CD14-positive monocyte (primary cell): ENCODE measurements at places on chromosomes 7 and 10. TPM values are rescaled to one million over a fixed set of nuclear protein-coding genes. Genes with fewer than 3 reads are reported as not detected.
A peak's percentile ranks its signal among the peaks of the same experiment; 100 is the strongest.

The TDRD1 gene
- not detected for polyA plus RNA-seq

The ELOVL3 gene
- polyA plus RNA-seq, result 2.2 TPM

The TUBB8 gene
- polyA plus RNA-seq, result not detected in 2 replicates

The LRRN3 gene
- 0.22 TPM for polyA plus RNA-seq

The HTR5A gene
- polyA plus RNA-seq, result not detected

The INSYN2A gene
- not detected for polyA plus RNA-seq

The NEURL1 gene
- polyA plus RNA-seq, result 17.2 and 23.8 TPM in 2 replicates

The TCAF2 gene
- 0.10 TPM for polyA plus RNA-seq

The GPR26 gene
- polyA plus RNA-seq, result not detected

- no peak for DNase-seq
These were observed 39.0 kb upstream of the SLC16A12 start for GRCh38 chr10:89574368-89574767.

- DNase-seq, result no peak
These were observed 161.2 kb upstream of the WDR11 start for GRCh38 chr10:120689777-120690529.

- DNase-seq, result no peak
These were observed 1142.3 kb upstream of the CELF2 start for GRCh38 chr10:9875353-9875752.

DNA sequence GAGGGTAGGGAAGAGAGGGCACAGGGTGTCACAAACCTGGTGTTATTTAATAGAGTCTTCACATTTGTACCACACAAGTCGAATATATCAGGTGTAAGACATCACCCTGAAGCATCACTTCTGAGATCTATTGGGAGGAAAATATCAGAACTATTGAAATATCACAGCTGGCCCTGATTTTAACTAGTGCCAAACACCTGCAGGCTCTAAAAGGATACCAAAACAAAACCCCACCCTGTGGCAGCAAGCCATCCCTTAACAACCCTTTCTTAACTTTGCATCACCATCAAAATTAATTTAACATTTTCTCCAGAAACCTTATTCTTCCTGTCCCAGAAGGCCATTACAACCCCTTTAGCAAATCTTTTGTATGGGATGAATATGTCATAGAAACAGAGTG, 365.4 kb downstream of the SUGCT start:
- no peak for DNase-seq

- DNase-seq, result no peak
These were observed 71.2 kb downstream of the ARHGAP21 start for GRCh38 chr10:24652381-24652957.

- DNase-seq, result no peak
These were observed 52.2 kb upstream of the SUN1 start for GRCh38 chr7:780081-780480.

DNA sequence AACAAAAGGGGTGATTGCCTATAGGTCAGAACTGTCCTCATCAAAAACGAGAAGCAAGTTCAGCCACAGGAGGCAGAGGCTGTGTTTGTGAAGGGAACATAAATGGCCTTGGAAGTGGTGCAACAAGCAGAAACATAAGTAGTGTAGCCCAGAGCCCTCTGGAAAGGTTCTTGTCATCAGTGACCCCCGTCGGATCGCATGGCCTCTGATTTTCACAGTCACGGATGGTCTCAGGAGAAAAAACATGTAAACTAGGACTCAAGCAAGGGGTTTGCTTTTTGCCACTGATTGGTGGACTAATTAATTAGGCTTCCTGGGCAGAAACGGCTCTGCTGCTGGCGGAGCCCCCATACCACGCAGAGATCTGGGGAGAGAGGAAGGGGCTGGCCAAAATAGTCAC, 496.5 kb upstream of the MKI67 start:
- no peak for DNase-seq

DNA sequence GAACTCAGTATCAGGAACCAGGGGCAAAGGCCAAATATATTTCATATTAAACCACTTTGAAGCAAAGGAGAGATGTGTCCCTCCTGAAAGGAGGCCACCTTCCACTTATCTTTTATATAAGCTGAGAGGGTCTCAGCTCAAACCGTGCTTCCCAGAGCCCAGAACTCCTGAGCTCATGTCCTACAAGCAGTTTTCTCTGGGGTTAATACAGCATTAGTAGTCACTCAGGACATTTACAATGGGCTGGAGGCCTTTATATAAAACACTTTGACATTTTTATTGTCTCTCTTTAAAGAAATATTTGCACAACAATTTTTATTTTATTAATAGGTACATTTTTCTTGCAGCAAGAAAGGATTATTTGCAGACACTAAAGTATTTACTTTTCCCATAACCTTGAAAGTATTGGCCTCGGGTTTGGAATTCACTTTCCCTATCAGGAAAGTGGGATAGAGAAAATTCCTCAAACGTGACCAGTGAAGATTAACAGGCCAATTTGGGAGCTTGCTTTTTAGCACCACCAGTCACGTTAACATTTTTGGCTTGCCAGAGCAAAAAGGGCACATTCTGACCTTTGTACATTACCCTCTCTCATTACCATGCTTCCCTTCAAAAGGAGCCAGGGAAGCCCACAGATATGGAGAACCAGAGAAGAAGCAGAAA, 464.9 kb upstream of the NRP1 start:
- no peak for DNase-seq

DNA sequence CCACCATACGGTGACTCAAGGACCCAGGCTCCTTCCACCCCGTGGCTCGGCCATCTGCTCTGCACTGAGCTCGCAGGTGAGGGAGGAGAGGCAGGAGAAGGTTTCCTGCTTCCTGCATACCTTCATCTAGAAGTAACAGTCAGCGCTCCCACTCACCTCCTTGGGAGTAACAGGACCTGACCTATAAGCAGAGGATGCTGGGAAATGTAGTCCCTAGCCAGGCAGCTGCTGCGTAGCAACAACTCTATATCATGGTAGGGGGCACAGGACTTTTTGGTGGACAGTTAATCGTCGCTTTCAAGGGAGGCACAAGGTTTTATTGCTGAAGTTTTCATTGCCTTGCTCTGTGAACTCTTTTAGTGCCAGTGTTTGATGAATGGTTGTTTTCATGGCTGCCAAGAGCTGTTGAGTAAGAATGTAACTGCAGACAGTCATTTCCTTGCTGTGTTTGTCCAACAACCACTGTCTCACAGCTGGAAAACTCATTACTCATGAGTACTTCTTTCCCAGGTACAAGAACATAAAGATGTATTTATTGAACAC, 10.2 kb upstream of the ZFYVE27 start:
- DNase-seq, result no peak

DNA sequence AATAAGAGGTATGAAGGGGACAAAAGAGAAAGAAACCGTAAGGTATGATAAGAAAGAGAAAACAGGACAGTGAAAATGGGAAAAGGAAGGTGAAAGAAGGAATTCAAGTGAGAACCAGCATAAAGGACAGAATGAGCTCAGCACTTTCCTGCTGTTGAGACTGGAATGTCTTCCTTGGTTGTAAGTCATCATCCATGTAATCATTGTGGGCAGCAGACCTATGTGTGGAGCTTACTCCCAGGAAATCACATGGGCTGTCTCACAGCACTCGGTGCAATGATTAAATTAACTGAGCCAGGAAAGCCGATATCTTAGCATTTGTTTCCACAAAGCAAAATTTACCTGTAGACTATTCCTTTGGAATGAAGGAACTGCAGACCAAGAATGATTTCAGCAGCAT, 118.1 kb downstream of the PRKCQ start:
- DNase-seq, result no peak

- DNase-seq, result no peak
These were observed 1396.3 kb downstream of the GATA3 start for GRCh38 chr10:9450801-9451200.

- DNase-seq, result no peak
These were observed 212.8 kb downstream of the ADARB2 start for GRCh38 chr10:1524540-1524939.

DNA sequence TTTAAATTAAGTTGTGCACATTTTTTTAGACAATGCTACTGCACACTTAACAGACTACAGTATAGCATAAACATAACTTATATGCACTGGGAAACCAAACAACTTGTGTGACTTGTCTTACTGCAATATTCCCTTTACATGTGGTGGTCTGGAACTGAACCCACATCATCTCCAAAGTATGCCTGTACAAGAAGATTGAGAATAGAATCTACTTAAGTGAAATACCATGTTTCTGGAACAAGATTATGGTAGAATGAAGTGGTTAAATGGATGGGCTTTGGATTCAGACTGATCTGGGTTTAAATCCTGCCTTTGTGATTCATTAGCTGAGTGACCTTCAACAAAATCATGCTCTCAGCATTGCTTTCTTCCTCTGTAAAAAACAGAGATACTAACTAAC, 30.7 kb downstream of the CUL2 start:
- DNase-seq, result no peak

DNA sequence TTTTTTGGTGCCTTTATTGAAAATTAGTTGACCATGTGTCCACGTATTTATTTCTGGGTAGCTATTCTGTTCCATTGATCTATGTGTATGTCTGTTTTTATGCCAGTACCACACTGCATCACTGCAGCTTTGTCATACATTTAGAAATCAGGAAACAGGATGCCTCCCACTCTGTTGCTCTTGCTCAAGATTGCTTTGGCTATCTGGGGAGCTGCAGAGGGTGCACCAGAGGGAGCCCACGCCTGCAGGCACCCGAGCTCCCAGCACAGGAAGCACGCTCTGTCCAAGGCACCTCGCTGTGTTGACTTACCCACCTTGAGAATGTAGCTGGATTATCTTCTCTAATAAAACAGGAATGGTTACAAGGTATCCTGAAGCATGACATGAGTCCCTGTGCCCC, 301.7 kb downstream of the TCERG1L start:
- DNase-seq, result no peak

GRCh38 chr7:92969061-92969460, 132.7 kb upstream of the CDK6 start:
- no peak for DNase-seq

GRCh38 chr7:111756687-111757178, 194.4 kb upstream of the IMMP2L start:
- no peak for DNase-seq

DNA sequence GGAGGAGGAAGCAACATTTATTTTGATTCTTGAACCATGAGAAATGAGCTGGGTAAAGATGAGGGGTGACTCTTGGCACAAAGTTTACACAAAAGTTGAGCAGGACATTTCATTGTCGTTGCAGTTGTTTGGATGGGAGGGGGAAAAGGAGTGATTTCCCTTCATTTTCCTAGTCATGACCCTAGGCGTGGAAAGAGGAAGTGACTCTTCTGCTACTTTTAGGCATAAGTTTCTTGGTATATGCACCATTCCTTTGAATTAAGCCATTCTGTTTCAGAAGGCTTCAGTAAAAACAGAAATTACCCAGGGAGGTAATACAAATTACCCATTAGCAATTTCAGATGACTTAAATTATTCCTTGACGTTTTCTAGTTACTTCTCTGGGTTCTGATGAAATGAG, 113.9 kb upstream of the FAM171A1 start:
- no peak for DNase-seq

- no peak for DNase-seq
These were observed 411.2 kb downstream of the GLRX3 start for GRCh38 chr10:130547368-130547767.

GRCh38 chr7:101848208-101848951, 31.0 kb downstream of the CUX1 start:
- DNase-seq, result peak; percentile 16

GRCh38 chr7:69849268-69849667, 251.0 kb downstream of the AUTS2 start:
- no peak for DNase-seq

GRCh38 chr10:96910488-96911395, 78.6 kb downstream of the LCOR start:
- DNase-seq, result peak; percentile 7
